Bronchial epithelial cell (primary cell): ENCODE measurements at places on chromosomes 11 and 22.

DNA sequence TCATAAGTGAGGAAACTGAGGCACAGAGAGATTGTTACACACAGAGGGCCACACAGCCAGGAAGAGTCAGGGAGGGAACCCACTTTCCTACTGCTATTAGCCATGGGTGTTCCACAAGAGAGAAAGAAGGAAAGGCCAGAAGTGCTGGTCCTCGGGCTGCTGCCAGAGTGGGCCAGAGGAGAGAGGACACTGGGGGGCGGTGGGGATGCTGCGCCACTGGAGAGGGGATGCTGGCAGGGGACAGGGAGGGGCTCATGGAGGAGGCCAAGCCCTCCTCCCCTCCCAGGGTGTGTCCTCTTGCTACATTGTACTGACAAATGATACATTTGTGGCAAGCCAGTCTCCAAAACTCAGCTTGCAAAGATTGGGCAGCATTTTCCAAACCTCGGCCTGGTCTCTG lies 9.9 kb downstream of the IL10RA start:
- DNase-seq, result no peak

- peak; percentile 95 for DNase-seq
Observed at GRCh38 chr22:23913661-23914353, 19.6 kb downstream of the MIF start.

- no peak for DNase-seq
Observed at GRCh38 chr11:109994907-109995306, 98.3 kb upstream of the ZC3H12C start.

DNA sequence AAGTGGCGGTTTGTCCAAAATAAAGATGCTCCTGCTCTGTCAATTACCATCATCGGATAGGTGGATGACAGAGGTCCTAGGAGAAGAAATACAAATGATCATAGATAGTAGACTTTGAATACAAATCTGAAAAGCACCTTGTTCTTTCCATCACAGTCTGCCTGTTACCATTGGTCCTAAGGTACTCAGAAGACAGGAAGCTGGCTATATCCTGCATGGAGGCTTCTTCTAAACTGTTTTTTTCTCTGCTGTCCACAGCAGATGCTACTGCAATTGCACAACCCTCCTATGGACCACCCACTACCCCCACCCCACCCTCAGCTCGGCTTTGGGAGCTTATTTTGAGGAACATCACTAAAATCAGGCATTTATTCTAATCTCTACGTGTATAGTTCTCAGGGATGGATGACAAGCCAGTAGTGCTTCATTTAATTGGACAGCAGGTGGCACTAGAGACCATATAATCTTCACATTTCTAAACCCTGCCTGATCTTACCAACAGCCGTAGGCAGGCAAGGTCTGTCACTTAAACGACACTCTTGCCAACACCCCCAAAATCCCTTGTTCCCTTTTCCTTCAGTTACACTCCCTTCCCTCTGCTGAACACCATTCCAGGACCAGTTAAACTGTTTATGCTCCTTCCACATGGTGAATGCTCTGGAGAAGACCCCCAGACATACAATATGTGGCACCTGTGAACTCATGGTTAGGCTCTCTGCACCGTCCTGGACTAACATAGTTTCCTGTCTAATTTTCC lies 6.6 kb upstream of the PTS start:
- peak; percentile 69 for DNase-seq

- no peak for DNase-seq
Observed at GRCh38 chr22:21579474-21579851, 11.9 kb downstream of the UBE2L3 start.

- DNase-seq, result no peak
Observed at GRCh38 chr22:25281675-25282345, 62.4 kb downstream of the CRYBB2 start.

- DNase-seq, result peak; percentile 35
Observed at GRCh38 chr11:47724041-47724729, 9.0 kb upstream of the AGBL2 start.

- DNase-seq, result no peak
Observed at GRCh38 chr22:39954584-39955055, 5.6 kb upstream of the TMA7B start.

DNA sequence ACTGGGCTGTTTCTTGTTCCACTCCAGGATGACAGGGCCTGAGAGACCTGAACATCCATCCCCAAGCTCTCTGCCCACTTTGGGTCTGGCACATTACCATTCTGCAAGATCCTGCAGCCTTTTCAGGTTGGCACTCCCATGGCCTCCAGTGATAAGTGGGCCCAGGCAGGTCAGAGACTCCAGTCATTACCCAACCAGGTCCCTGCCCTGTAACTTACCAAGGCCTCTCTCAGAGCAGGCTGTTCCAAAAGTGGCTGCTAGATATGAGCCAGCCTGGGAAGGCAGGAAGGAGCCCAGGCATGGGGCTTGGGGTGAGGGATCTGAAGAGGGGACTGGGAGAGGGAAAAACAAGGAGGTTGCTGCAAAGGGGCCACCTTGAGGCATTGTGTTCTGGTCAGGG lies 35.9 kb downstream of the KCNQ1OT1 start:
- DNase-seq, result no peak

GRCh38 chr11:103651341-103651998 lies 385.0 kb upstream of the DDI1 start:
- no peak for DNase-seq

DNA sequence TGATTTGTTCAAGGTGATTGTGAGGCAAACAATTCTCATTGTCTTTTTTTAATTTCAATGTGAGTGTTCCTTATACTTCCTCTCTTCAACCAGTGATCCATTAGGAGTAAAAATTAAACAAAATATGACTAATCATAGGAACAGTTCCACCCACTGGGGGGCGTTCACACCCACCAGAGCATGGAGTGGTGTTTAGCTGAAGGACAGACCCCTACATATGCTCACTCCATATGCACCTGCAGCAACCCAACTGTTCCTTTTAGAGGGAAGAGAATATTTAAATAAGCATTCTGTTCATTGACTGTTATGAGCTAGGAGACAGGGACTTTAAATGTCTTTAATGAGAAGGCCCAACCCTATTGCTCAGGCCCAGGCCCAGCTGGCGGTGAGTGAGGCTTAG lies 78.7 kb upstream of the DRD2 start:
- DNase-seq, result no peak

DNA sequence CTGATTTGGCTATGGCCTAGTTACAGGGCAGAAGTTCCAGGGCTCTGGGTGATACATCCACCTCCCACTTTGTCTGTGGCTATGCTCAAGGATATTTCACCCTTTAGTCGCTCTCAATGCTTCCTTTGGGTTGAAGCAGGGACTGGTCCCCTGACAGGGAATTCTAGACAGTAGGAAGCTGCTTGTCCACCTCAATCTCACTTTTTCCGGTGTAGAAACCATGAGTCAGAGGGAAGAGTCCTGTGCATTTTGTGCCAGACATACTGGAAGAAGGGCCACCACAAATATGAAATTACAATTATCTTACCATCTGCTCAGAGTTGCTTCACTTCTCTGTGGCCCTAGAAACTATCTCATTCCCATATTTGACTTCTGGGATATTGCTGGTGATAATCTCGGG lies 413.7 kb upstream of the FAT3 start:
- DNase-seq, result no peak

DNA sequence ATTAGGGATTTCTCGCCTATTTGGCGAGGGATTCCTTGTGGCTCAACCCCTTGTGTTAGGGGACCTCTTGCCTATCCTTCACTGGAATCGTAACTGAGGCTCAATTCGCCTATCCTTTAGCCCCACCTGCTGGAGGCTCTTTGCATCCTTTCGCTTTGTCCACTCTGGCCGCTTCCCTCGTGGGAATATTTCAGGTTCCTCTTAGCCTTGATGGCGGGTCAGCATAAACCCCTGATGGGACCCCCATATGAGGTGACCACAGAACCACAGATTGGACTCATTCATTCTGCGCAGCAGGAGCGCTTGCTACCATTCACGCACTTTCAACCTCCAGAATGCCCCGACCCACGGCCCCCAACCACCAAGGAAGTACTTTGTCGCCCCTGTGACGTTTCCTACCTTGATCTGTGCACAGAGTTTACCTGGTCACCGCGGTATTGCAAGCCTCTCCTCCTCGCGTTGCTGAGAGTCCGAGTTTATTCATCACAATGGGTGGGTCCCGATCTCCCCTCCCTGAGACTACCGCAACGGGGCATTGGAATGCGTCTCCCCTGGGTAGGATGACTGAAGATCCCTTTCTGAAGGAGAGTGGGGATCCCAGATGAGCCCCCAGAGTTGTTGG lies at the start of gene OR52N2:
Gene OR52N2, plus strand, starts transcription at position 425 of the 622 bp plus-strand sequence. CDS start 11,412 bp downstream, outside the sequence.
- peak; percentile 50 for DNase-seq

DNA sequence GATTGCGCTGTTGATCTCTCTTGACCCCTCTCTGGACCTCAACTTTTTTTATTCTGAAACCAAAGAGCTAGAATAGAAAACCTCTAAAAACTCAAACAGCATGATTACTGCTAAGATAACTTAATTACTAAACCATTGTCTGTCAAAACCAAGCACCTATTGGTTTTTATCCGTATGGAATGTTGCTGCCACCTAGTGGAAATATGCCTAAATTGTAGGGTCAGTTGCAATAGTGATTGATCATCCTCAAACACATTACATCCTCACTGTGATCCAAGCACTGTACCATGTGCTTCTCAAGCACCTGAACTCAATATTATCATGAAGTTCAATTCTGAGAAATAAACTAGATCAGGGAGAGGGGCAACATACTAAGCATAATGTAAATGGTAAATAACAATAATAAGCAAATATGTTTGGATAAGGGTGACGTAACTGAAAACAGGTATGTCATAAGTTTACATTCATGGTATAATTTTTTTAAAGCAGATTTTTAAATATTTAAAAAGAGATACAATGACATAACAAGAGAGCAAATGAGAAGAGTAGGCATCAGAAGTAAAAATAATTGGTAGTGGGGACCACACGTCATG lies 3.8 kb upstream of the OR5A2 start:
- peak; percentile 63 for DNase-seq

DNA sequence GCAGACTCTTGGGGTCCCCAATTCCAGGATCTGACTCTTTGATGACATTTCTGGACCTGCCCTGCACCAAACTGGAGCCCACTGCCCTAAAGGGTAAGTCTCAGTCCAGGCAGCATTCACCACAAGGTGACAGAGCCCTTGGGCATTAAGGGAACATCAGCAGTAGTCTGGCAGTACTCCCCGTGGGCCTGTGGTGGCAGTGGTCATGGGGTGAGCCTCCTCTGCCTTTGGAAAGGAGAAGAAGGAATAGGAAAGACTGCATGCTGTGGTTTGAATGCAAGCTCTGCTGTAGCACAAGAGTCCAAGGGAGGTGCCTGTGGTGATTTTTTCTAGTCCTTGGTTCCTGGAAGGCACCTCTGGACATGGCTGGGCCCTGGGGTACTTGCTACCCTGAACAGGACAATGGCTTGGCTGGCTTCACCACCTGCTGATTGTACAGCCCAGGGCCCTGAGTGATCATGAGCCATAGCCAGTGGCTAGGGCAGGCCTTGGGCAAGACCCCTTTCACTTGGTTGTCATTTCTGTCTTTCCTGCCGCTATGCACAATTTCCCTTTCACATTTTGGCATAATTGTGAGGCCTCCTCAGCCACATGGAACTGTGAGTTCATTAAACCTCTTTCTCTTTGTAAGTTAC lies 160.7 kb upstream of the GRIA4 start:
- DNase-seq, result no peak

DNA sequence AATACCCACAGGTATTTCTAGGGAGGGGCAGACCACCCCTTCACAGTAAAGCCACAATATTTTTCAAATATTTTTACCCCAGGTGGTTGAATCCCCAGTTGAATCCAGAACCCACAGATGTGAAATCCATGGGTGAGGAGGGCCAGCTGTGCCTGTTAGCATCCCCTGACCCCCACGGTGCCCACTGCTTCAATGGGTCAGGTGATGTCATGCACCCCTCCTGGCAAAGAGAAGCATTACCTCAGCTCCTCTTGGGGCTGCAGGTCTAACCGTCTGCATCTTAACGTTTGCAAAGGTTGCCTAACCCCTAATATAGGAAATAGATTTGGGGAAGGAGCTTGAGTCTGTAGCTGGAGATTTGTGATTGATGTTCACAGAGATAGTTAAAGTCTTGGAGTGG lies 24.7 kb upstream of the IL17RA start:
- DNase-seq, result no peak

GRCh38 chr22:44828193-44828592 lies 75.8 kb downstream of the ARHGAP8 start:
- DNase-seq, result no peak

DNA sequence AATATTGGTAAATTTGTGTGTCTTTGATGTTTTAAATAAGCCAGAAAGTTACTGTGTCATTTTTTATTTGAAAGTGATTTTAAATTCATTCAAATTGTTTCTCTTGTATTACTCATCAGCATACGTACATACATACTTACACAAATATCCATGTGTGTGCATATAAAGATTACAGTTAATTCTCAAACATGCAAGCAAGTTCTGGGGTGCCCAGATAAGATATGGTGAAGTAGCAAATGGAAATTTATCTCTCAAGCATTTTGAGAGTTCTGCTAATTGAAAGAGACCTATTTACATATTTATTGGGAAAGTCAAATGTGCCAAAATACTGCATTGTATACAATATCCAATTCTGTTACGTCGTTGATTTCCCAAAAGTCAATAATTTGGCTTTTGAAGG lies 1024.0 kb upstream of the CNTN5 start:
- no peak for DNase-seq

DNA sequence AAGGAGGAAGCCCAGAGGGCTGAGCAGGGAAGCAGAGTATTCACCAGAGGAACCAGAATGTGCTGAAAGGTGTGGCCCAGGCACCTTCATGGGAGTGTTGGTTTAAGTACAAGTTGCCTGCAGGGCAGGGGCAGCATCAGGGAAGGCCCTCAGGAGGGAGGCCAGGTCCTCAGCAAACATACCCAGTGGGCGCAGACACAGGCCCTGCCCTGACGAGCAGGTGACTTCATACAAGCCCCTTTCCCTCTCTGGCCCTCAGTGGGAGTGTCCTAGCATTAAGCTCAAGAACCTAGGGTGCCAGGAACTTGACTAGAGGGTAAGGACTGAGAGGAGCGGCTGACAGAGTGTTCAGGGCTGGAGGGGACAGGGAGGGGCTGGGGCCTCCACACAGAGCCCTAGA lies 7.5 kb upstream of the CASTOR1 start:
- no peak for DNase-seq

GRCh38 chr11:9104580-9104979 lies 13.2 kb upstream of the SCUBE2 start:
- DNase-seq, result no peak

DNA sequence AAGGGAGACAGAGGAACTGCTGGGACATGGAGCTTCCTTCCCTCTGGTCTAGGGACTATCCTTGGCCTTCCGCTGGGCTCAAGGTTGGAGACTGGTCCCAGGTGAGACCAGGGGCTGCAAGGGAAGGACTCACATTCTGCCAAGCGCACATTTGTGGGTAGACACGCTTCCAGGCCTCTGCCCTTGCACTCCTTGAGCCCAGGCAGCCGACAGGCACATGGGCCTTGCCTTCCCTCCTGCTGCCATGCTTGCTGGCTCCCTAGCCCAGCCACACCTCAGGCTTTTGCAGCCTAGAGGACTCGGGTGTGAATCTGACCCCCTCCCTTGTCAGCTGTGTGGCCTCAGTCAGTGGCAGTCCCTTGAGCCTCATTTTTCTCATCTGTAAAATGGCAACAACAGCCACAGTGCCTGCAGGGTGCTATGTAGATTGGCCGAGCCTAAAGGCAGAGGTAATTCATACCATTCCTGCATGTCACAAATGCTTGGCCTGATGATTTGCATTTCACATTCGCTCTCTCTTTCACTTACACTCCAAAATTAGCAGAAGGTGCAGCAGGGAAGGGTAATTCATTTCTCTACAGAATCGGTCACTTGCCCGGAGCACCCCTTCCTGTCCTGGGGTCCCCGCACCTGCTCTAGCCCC lies 57.6 kb upstream of the NECTIN1 start:
- DNase-seq, result no peak
